ENCODE measurements at places on chromosomes 3 and 15.
A peak's percentile ranks its signal among the peaks of the same experiment; 100 is the strongest.

DNA sequence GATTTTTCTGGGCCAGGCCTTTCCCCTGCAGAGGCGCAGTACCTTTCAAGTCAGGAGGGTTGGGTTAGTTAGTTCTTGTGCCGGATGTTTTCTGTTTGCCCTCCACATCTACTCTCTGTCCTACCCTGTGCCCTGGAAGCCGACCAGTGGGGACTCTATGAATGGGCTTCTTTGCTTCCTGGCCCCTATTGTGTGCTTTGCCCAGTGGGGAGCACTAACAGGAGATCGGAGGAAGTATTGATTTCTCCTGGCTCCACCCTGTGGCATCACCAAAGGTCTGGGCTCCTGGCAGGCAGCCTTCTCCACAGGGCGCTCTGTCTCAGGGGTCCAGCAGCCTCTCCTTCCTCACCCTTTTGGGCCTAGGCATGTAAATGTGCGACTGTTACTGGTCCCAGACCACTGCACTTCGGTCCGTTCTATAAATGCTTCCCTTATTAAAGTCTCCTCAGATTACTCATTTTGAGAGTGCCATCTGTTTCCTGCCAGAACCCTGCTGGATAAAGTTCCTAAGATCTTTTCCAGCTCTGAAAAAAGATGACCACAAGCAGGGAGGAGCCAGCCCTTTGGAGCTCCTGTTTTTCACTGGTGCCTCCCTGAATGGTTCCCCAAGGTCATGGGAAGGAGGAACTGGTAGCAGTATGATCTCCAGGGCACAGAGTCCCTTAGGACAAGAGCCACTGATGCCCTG, 44.5 kb downstream of the CTDSPL start:
- DNase-seq, result no peak

DNA sequence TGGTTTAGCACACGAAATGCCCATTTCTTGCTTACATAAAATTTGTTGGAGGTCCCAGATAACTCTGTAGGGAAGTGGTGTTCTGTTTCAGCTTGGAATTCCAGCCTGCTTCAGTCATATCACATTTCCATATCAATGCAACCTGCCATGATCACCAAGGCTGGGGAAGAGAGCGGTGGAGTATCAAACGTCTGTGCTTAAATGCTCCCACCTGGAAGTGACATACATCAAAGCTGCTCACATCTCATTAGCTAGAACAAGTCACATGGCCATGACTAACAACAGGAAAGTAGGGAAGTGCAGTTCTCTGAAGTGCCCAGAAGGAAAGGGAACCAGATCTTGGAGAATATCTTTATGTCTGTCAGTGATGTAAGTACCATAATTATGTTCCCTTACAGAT, 130.2 kb upstream of the CFAP20DC start:
- no peak for DNase-seq

DNA sequence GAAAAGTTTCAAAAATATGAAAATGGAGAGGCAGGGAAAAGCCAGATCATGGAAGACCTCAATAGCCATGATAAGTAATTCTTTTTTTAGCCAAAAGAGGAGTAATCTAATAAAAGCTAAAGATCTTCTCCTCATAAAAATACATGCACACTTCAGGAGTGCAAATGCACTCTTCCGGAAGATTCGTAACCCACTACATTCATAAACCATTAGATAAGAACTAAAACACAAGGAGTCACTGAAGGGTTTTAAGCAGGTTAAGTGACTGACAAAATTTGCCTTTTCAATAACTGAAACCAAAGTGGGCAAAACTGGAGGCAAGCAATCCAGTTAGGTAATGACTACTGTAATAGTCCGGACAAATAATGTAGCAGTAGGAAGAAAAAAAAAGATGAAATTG, 46.0 kb downstream of the UBE3A start:
- DNase-seq, result no peak

- DNase-seq, result no peak
These were observed 64.9 kb downstream of the ABHD5 start for GRCh38 chr3:43755516-43756200.

GRCh38 chr3:111277226-111277625, 205.6 kb downstream of the NECTIN3 start:
- no peak for DNase-seq

GRCh38 chr3:34001990-34002389, 203.6 kb downstream of the PDCD6IP start:
- DNase-seq, result no peak

DNA sequence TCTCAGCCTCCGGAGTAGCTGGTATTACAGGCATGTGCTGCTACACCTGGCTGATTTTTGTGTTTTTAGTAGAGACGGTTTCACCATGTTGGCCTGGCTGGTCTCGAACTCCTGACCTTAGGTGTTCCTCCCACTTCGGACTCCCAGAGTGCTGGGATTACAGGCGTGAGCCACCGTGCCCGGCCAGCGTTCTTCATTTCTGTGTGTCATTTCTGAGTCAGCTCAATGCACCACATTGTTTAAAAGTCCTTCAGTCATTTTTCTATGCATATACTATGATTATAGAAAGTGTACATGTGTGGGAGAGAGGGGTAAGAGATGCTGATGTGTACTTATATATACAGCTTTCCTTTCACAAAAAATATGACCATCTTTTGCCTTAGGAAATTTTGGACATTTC, 2.1 kb downstream of the QTRT2 start:
- DNase-seq, result no peak

DNA sequence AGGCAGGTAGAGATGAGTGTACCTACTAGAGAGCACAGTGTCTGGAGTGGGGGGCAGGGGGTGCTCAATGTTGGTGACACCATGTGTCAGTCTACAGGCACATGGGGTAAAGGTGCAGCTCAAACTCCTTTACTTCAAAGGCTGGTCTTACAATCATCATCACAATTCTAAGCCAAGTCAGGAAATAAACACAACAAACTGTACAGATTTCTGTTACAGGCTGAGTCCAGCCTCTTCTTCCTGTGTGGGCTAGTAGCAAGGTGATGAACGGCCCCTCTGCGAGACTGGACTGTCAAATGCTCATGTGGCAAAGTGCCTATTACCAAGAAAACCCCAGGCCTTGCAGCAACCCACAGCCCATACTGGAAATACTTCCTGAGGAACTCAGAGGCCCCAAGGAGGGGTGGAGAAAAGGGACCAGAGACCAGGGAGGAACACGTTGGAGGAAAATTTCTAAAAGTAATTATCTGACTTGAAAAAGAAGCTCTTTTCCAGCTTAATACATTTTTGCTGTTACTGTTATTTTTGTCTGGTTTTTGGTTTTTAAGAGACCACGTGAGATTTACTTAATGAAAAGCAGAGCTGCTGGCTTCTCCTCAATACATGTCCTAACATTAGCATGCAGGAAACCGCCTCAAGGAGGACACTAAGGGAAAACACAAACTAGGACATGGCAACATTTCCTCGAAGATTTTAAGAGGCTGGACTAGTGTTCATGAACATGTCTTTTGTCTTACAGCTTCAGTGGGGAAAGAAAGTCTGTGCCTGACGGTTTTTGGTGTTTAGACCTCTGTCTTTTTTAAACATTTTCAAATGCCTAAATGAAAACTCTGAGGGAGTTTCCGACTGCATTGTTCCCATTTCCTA, 29.5 kb downstream of the TBC1D2B start:
- DNase-seq, result no peak

DNA sequence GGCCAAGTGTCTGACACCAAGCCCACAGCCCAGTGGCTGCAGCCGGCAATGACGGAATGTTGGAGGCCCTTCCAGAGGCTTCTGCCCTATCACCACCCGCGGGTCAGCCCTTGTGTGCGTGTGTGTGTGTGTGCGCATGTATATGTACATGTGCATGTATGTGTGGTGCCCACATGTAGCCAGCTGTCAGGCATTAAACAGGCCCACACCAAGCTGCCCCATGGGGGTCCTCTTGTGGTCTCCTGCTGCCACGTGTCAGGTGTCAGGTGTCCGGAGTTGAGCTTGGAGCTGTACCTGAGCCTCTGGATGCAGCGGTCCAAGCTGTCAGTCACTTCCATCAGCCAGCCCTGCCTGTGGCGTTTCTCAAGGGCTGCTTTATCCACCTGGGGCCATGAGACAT, 13.9 kb downstream of the UROC1 start:
- no peak for DNase-seq

- DNase-seq, result peak; percentile 41
These were observed 69.7 kb upstream of the LRRFIP2 start for GRCh38 chr3:37243820-37244748.

DNA sequence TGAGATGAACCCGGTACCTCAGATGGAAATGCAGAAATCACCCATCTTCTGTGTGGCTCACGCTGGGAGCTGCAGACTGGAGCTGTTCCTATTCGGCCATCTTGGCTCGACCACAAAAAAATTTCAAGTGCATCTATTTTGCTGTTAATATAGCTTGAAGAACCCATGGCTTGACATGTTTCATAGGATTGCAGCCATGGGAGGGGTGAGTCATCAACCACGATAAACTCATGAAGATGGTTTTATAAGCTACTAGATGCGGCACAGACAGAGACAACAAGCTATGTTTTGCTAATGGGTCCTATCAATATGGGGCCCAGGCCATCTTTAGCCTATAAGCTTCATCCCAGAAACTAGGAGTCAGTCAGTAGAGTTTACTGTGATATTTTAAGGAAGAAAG, 100.4 kb upstream of the PHLDB2 start:
- DNase-seq, result no peak

- DNase-seq, result no peak
These were observed 18.4 kb upstream of the TM4SF19 start for GRCh38 chr3:196356556-196356955.

DNA sequence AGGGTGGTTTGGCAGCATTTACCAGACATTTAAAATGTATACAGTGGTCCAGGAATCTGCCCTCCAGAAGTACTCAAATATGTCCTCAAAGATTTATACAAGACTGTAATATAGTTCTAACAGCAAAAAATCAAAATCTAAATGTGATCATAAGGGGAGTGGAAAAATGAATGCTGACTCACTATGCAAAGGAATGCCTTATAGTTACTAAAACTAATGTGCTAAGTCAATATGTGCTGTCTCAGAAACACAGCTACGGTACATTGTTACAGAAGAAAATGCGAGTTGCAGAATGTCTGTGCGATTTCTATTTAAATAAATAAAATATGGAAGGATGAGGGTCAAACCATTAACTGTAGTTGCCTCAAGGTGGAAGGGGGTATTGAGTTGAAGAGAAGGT, 230.1 kb upstream of the UBE2E1 start:
- peak; percentile 15 for DNase-seq

DNA sequence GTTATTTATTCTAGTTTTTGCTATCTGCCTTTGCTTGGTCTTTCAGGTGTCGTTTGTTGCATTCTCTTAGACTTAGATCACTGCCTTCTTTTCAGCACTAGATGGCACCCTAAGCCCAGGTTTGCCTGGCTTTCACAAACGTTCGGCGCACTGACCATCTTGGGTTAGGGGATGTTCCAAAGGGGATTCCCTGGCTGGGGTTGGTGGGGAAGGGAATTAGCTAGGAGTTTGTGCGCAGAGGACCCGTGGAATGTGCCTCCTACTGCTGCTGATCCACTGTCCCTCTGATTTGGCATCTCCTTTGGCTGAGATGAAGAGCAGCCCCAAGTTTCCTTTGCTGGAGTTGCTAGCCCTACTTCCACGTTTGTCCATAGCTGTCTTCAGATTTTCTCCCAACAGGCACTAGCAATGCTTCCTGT, 33.9 kb downstream of the PFN2 start:
- peak; percentile 71 for DNase-seq

- DNase-seq, result no peak
These were observed 147.3 kb upstream of the CGNL1 start for GRCh38 chr15:57229051-57229450.

- DNase-seq, result no peak
These were observed 18.7 kb upstream of the PAQR9 start for GRCh38 chr3:142982038-142982773.

DNA sequence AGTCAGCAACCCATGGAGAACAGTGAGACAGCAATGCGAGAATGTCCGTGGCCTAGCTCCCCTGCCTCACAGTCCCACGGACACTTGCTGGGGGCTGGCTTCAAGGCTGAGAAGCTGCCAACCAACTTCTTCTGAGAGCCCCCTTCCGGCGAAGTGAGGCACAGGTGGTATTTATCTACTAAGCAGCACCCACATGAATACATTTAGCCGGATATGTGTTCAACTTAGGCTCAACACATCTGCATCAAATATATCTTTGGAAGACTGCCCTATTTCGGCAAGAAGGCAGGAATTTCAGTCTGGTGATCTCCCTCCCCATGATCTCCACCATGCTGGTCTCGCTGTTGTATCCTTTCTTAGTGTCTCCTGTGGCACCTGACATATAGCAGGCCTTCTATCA, 340.9 kb upstream of the NR2E3 start:
- DNase-seq, result no peak

DNA sequence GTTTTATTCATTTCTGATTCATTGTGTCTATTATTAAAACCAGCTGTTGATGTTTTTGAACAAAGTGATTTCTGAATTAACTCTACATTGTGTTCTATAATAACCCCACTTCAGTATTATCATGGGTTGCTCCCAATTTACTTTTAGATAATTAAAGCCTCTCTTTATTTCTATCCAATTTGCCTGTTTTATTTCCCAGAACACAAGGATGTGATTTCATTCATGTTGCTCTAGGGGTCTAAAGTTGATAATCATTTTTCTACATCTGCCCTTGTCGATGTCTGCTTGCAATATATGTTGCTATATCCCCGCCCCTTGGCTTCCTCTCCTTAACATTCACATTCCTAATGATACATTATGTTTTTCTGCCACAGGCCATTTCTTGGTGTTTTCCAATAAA, 747.3 kb downstream of the CADM2 start:
- DNase-seq, result no peak

- no peak for DNase-seq
These were observed 57.8 kb upstream of the ETV5 start for GRCh38 chr3:186166491-186167288.

- DNase-seq, result no peak
These were observed 207.1 kb downstream of the MEIS2 start for GRCh38 chr15:36893276-36893675.

- DNase-seq, result no peak
These were observed 14.3 kb upstream of the MASP1 start for GRCh38 chr3:187305881-187306280.

DNA sequence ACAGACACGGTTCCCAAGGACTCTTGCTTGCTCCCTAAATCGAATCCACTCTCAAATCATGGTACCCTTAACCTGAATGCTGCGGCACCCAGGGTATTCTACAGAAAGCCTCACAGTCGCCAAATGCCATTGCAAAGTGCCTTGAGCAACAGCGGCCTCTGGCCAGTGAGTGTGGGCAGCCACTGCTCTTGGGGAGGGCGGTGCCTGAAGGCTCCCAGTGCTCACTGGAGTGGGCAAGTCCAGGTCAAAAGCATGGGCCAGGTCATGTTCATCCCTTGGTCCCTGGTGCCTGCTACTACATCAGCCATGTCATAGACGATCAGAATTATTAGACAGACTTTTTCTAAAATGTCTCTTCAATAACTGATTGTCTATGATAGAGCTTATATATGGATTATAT, 82.5 kb downstream of the ADAMTS17 start:
- no peak for DNase-seq

- DNase-seq, result no peak
These were observed 808.8 kb downstream of the TUSC7 start for GRCh38 chr3:117518364-117518763.

GRCh38 chr15:88690331-88690730, 51.5 kb downstream of the ISG20 start:
- DNase-seq, result no peak

GRCh38 chr3:117756563-117756962, 1047.0 kb downstream of the TUSC7 start:
- DNase-seq, result no peak

Data from DMS53 (cell line).